ENCODE measurements at places on chromosomes 12 and 14. TPM values are rescaled to one million over a fixed set of nuclear protein-coding genes. Genes with fewer than 3 reads are reported as not detected.

- peaks cover 9% of the 10 kb centered on the region for H3K4me1 ChIP-seq
- no peak overlapping the region for H3K27ac ChIP-seq
- no peaks in the 10 kb centered on the region for H3K27me3 ChIP-seq
- peaks cover 3% of the 10 kb centered on the region for H3K36me3 ChIP-seq
- peak; percentile 35 for DNase-seq
Measured at GRCh38 chr12:55899082-55899481, 28.6 kb downstream of the PYM1 start.

The CLEC4E gene
- total RNA-seq = not detected

The APOF gene
- total RNA-seq = 3.3 TPM

GRCh38 chr12:50571786-50572185, 67.0 kb downstream of the DIP2B start:
- no peaks in the 10 kb centered on the region for H3K27me3 ChIP-seq
- H3K4me1 ChIP-seq = peaks cover 95% of the 10 kb centered on the region
- H3K4me3 ChIP-seq = peak overlapping the region; percentile 10
